Dermis blood vessel endothelial cell (primary cell): ENCODE measurements at places on chromosomes 3 and 15. TPM values are rescaled to one million over a fixed set of nuclear protein-coding genes. Genes with fewer than 3 reads are reported as not detected.

ACAD9 gene
- 47.5 and 51.4 TPM in 2 replicates for total RNA-seq

ALDH1L1 gene
- total RNA-seq = not detected in 2 replicates

IGSF10 gene
- total RNA-seq = under 0.01 and 0.05 TPM in 2 replicates

ARHGEF26 gene
- 0.33 and 0.51 TPM in 2 replicates for total RNA-seq

ZNF106 gene
- 46.3 and 58.3 TPM in 2 replicates for total RNA-seq

UQCRC1 gene
- total RNA-seq = 288 and 371 TPM in 2 replicates

SNTN gene
- total RNA-seq = not detected in 2 replicates

UBXN7 gene
- 18.0 and 27.5 TPM in 2 replicates for total RNA-seq

GRCh38 chr3:127072221-127072771, 89.4 kb downstream of the PLXNA1 start:
- no peak for DNase-seq

- DNase-seq = no peak
These were observed 21.3 kb downstream of the ARRDC4 start for GRCh38 chr15:97981758-97982157.

- DNase-seq = peak; percentile 67
These were observed 5.3 kb downstream of the ARL6IP5 start for GRCh38 chr3:69090021-69090420.

DNA sequence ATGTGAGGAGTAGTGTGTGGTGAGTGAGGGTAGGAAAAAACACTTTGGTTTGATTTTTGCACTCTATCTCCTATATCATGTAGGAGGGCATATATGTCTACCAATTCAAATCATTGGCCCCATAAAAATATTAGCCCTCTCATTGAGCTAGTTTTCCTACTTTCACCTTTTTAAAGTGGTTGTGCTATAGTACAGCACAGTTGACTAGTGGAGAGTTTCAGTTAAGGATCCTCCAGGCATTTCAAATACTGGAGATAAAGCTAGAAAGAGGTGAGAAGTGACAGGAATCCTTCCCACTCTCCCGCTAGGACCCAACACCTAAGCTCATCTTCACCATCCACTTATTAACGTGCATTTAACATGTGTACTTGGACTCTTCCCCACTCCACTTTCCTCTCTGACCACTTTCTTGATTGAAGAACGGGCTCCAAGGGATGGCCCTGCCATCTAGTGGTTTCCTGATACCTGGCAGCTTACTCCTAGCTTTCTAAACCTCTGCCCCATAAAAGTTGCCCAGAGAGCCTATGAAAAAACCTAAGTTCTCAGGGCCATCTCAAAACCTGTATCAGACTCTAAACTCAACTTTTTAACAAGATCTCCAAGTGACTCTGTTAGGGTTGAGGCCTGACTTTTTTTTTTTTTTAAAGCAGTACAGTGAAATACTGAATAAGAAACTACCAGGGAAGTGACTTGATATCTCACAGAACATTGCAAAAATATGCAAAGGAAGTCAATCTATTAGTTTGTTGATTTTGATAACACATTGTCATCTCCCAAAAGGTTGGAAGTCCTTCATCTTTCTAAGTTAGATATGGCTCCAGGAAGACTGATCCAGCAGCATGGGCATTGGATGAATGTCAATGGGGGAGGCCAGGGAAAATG, 17.9 kb downstream of the IL12A start:
- peak; percentile 85 for DNase-seq

- DNase-seq = no peak
These were observed 8.2 kb upstream of the BCL6 start for GRCh38 chr3:187753516-187753915.

DNA sequence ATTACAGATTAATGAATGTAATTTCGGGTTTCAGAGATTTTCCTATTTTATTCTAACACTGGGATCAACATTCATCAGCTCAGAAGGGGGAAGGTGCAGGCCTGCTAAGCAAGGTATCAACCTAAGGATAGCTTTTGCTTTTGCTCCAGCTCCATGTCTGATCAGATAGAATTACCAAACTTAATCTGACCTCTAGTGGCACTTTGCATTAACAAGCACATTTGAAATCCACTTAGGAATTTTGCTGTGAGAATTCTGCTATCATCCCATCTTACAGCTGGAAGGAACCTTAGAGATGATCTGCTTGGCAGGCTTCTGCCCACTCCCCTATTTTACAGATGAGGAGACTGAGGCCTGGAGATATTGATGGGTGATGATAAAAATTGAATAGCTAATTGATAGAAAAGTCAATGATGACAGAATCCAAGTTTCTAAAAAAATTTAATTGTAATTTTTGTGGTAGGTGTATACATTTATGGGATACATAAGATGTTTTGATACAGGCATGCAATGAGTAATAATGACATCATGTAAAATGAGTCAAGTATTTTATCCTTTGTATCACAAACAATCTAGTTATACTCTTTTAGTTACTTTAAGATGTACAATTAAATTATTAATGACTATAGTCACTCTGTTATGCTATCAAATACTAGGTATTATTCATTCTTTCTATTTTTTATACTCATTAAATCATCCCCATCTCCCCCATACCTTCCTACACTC, 209.2 kb upstream of the ZPLD1 start:
- DNase-seq = peak; percentile 86

GRCh38 chr3:145719114-145719513, 441.9 kb downstream of the PLOD2 start:
- DNase-seq = no peak

- no peak for DNase-seq
These were observed 57.0 kb downstream of the FRMD4B start for GRCh38 chr3:69328963-69329302.

DNA sequence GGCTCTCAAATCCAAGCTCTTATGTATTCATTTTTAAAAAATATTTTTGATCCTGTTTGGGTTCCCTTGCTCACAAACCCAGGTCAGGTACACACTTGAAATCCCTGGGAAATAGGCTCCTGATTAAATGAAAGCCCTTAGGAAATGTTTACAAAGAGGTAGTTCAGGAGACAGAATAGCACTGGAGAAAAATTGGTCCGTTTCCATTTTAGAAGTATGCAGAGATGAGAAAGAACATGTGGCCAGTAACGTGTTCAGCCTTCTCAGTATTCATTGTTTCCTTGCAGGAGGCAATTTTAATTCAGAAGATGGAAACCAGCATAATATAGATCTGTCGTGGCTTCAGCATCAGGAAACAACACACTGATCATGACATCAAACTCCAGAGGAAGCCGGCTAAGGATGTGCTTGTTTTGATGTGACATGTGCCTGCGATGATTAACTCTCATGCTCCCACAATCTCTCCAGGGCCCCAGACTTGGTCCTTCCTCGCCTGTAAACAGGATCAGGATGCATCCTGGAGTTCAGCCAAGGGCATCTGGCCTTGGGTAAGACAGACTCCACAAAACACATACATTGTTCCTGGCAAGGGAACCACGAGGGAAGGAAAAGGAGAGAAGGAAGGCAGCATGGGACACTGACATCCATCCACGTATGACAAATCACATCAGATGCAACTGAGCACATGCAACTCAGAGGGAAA, 350.5 kb upstream of the THBS1 start:
- DNase-seq = peak; percentile 100

DNA sequence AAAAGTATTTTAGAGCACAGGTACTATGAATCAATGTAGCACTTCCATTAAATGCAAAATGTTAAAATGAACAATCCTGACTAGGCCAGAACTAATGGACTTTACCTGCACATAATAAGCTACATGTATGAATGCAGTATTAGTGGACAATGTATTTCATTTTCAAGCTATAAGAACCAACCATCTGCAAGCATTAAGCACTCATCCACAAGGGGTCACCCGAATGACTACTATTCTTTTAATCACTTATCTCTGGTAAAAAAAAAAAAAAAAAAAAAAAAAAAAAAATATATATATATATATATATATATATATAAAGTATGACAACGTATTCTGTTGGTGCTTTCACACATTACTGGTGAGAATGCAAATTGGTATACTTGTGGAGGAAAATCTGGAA, 7.2 kb downstream of the HERC1 start:
- DNase-seq = peak; percentile 73

- no peak for DNase-seq
These were observed 9.1 kb downstream of the CD80 start for GRCh38 chr3:119550192-119550910.

- peak; percentile 44 for DNase-seq
These were observed 1.6 kb downstream of the BBX start for GRCh38 chr3:107524326-107524840.

- no peak for DNase-seq
These were observed 40.0 kb downstream of the MAP4 start for GRCh38 chr3:47976135-47976732.

- DNase-seq = no peak
These were observed 55.9 kb upstream of the LARS2 start for GRCh38 chr3:45332493-45332892.

- DNase-seq = no peak
These were observed 12.8 kb downstream of the GPR176 start for GRCh38 chr15:39907216-39907615.

GRCh38 chr3:29335438-29335837, 54.6 kb downstream of the RBMS3 start:
- DNase-seq = peak; percentile 96

DNA sequence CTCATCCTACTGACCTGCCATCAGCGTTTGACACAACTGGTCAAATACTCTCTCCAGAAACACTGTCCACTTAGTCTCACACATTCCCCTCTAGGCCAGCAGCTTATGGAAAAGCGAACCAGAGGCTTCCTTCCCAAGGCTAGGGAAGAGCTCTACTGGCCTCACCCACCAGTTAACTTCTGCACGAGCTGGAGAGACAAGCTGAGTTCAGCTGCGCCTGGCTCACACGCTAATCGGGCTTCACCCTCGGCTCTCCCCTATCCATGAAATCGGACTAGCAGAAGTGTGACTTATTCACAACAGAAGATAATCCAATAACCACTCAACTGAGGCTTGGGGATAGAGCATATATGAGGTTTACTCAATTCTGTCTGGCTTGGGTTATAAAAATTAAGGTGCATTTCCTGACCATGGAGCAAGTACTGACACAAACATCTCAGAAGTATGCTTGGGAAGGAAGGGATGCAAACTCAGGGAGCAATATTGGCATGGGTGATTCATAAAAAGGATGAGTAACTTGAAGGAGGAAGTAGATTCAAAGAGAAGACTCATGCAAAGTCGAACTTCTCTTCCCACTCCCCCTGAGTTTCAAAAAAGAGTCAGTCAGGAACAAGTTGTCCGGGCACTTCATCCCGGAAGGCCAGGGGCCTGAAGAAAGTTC, 73.1 kb downstream of the XXYLT1 start:
- DNase-seq = peak; percentile 77

DNA sequence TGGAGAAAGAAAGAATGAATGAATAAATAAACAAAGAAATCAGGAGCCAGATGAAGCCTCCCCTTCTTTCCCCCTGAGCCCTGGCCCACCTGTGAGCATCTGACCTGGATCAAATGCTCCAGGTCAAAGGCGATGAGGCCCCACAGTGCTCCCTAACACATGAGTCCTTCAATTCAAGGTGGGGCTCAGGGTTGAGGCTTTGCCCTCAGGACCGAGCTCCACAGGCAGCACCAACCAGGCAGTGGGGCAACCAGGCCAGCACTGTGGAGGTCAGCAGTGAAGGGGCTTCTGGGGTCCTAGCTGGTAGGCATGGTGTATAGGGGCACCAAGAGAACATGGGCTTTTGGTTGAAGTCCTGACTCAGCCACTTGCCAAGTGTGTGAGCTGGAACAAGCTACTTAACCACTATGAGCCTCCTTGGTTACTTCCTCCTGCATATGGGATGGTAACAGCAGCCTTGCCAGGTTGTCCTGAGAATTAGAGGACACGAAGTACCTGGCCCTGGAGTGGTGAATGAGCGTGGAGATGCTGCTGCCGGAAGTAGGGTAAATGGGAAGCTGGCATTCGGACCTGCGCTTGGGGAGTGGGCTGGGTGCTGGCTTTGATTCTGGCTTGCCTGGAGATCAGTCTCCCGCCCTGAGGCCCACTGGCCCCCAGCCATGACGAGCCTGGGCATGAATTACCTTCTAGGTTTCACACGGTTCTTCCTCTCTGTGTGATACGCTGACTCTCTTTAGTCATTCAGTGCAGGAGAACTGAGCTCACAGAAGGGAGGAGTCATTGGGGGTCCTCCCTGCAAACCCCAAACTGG, 10.0 kb upstream of the PAQR5 start:
- no peak for DNase-seq

- no peak for DNase-seq
These were observed 65.3 kb upstream of the ZNF280D start for GRCh38 chr15:56798639-56799038.
